ENCODE measurements at places on chromosomes 5 and 9.

DNA sequence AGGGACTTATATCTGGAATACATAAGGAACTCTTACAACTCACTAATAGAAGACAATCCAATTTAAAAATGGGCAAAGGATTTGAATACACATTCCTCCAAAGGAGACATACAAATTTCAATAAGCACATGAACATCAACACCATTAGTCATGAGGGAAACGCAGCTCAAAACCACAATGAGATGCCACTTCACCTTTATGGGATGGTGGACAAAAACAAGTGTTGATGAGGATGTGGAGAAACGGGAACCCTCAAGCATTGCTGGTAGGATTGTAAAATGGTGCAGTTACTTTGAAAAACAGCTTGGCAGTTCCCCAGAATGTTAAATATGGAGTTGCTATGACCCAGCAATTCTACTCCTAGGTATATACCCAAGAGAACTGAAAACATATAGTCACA is 72.7 kb upstream of the IER5L start:
- no peak for DNase-seq

DNA sequence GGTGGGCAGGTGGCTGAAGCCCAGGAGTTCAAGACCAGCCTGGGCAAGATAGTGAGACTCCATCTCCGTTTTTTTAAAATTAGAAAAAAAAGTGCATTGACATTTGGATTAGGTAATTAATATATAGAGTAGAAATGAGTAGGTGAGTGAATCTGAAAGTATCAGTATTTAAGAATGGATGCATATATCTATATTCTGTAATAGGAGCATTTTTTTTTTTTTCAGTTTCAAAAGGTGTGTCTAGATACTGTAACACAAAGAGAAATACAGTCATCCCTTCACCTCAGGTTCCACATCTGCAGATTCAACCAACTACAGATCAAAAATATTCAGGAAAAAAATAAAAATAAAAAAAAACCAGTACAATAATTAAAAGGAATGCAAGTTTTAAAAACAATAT is 50.8 kb downstream of the RBM27 start:
- no peak for DNase-seq

DNA sequence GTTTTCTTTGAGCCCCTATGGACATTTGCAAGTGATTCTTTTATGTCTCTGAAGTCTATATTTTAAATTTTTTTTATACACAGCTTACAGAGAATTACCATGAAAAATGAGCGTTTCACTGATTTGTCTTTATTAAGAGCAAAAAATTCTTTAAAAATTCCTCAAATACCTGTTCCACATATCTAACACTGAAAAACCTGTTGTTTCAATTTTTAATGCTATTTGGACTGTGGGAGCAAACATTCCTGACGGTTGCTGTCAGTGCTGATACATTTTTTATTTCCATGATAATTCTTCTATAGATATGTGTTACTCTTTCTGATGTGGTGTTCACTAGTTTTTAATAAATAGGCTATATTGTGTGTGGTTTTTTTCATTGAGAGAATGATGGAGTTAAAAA is 199.8 kb downstream of the GDNF start:
- DNase-seq = no peak

- DNase-seq = no peak
Observed at GRCh38 chr9:72473474-72474261, 47.7 kb upstream of the TMC1 start.

GRCh38 chr9:32596096-32596865 is 23.3 kb upstream of the NDUFB6 start:
- no peak for DNase-seq

- DNase-seq = no peak
Observed at GRCh38 chr5:72415616-72416325, 91.4 kb downstream of the ZNF366 start.

- DNase-seq = peak; percentile 61
Observed at GRCh38 chr9:35729700-35730485, 2.1 kb downstream of the TLN1 start.

DNA sequence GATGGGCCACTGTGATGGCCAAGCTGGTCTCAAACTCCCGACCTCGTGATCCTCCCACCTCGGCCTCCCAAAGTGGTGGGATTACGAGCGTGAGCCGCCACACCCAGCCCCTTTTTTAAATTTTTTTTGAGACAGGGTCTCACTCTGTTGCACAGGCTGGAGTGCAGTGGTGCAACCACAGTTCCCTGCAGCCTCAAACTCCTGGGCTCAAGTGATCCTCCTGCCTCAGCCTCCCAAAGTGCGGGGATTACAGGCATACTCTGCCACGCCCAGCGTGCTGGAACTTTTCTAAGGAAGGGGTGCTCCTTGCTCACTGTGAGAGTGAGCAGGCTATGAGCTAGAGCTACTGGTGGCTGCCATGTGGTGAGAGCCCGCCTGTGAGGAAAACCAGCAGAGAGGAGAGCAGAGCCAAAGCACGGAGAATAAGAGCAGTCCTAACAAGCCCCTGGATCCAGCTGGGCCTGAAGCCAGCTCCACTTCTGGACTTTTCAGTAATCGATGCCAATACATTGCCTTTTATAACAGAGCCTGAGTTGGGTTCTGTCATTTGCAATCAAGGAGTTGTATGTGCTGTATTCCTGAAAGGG is 75.5 kb upstream of the UNC5A start:
- DNase-seq = no peak

DNA sequence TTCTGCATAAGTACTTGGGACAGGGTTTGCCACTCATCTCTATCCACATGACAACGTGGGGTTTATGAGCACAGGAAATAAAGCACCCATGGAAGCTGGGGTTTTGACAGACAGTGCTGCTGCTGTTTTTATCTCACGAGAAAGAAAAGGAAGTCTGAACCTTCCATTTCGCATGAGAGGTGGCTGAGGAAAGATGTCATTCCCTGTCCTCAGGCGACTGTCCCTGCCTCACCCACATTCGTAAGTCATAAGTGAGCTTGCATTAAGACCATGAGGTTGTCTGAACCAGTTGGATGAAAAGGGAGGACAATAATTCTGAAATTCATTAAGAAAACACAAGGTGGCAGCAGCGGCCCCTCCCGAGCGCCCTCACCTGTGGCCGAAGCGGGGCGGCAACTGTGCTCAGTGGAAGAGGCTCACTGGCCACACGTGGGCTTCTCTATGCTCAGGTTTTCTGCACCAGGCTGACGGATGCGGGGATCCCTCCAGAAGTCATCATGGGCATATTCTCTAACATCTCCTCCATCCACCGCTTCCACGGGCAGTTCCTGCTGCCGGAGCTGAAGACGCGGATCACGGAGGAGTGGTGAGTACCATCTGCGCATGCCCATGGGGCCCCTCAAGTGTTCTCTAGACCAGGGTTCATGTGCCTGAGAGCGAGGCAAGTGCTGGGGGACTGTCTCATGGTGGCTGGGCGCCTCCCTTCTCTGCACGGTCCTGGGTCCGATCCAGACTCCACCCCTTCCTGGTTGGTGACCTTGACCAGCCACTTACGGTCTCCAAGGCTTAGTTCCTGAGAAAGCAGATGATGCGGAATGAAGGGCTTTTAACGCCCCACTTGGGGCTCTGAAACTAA is 54.7 kb upstream of the SUSD3 start:
- DNase-seq = peak; percentile 71

GRCh38 chr9:69168709-69169217 is 5.3 kb upstream of the TJP2 start:
- DNase-seq = no peak

GRCh38 chr5:102958481-102959011 is 161.4 kb downstream of the GIN1 start:
- no peak for DNase-seq

DNA sequence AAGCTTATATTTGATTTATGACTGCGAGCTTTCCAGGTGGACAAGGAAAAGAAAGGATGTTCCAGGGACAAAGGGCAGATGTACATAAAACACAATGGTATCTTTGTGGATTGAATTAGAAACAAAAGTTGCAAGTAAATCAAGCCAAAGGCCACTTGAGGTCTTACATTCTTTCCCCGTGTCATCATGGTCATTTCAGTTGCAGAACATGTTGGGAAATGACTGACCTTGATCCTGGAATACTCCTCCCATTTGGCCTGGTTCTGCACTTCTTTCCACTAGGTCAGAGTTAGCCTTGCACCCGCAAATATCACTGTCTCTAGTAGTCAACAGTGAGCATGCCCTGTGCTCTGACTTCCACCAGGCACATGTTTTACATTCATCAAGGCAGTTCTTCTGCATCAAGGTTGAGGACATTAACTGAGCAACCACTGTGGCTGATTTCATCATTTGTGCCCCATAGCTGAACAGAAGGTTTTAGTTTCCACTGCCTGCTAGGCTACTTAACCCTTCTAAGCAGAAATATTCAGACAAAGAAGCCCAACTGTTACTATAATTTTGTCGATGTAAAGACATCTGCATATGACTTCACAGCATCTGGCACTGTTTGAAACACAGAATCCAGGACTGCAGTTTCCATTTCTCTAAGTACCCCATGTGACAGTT is 1161.7 kb upstream of the DMAC1 start:
- peak; percentile 7 for DNase-seq

GRCh38 chr5:110048491-110048890 is 358.8 kb downstream of the MAN2A1 start:
- no peak for DNase-seq

GRCh38 chr9:30522486-30522885 is 1862.0 kb upstream of the ACO1 start:
- DNase-seq = no peak

DNA sequence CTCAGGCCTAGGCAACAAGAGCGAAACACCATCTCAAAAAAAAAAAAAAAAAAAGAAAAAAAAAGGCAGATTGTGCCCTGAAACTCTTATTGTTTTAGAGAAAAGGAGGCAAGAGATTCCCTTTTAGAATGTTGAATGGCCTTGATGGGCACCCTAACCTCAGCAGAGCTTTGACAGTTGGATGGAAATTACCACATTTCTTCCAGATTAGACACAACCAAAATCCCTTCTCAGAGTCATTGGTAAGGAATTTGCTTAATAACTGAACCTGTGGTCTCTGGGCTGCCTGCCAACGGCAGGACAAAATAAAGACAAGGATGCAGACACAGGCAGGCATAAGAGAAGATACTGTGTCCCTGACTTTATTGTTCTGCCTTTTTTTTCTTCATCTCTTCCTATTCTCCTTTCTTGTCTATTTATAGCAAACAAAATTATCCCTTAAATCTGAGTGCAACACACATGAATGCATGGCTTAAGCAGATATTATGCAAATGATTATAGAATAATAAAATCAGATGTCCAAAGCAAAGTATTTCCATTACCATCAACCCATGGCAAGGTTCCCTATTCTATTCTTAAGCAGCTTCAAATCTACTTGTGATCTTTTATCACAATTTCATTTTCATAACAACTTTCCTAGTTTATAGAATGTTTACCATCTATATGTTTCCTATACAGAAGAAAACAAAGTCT is 37.3 kb upstream of the TRIO start:
- peak; percentile 29 for DNase-seq

- DNase-seq = no peak
Observed at GRCh38 chr9:109316207-109316640, 4.6 kb downstream of the EPB41L4B start.

GRCh38 chr9:120892748-120893610 is 16.0 kb upstream of the PHF19 start:
- DNase-seq = peak; percentile 92

Measured in NAMALWA (cell line).